Central memory CD4-positive, alpha-beta T cell (primary cell): ENCODE measurements at places on chromosomes 5 and 9.

DNA sequence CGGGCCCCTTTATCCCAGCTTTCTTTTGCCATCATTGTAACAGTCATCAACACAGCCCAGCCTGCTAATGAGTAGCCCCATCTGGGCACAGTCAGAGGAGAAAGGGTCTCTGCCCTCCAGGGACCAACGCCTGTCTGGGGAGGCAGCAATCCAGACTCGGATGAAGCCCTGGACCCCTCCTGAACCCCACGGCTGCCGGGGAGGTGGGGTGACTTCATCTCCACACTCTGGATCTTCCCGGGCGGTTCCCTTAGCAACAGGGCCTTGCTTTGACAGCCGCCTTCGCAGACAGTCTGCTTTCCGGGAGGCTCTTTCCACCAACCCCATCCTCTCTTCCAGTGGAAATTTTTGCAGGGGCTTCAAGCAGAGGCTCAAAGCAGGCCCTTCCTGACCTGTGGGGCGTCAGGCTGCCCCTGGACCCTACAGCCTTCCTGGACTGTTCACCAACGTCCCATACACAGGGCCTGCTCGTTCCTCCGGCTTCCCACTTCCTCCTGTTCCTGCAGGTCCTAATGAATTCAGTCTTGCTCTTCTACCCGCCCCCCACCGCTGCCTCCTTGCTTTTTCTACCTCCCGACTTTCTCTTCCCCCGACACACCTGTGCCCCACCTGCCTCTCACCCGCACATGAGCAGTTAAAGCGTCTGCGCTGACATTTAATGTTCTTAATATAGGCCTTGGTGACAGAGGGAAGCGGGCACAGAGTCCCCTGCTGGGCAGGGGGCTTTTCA is 161.7 kb upstream of the MVB12B start:
- DNase-seq = no peak

GRCh38 chr9:20043461-20043860 is 254.6 kb upstream of the SLC24A2 start:
- DNase-seq = peak; percentile 2

DNA sequence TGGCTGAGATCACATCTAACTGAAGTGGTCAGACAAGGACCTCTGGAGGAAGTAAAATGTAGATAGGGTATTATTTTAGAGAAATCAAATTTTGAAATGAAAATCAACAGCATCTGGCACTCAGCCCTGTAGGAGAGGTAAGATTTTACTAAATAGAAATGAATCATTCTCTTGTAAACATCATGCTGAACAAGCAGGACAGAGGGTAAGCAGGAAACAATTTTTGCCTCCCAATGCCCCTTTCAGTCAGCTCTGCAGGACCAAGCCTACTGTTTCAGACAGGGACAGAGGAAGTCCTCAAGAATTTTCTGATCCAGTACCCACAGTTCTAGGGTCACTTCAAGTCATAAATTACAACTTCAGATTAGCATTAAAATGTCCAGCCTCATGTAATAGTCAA is 190.1 kb downstream of the ESM1 start:
- no peak for DNase-seq

- DNase-seq = no peak
Observed at GRCh38 chr5:141668601-141669265, 13.3 kb downstream of the ARAP3 start.

GRCh38 chr5:133289686-133290367 is 238.0 kb downstream of the HSPA4 start:
- DNase-seq = no peak

GRCh38 chr5:109690242-109690974 is 681 bp downstream of the MAN2A1 start:
- no peak for DNase-seq

GRCh38 chr9:128078504-128079434 is 10.7 kb downstream of the SLC25A25 start:
- no peak for DNase-seq

DNA sequence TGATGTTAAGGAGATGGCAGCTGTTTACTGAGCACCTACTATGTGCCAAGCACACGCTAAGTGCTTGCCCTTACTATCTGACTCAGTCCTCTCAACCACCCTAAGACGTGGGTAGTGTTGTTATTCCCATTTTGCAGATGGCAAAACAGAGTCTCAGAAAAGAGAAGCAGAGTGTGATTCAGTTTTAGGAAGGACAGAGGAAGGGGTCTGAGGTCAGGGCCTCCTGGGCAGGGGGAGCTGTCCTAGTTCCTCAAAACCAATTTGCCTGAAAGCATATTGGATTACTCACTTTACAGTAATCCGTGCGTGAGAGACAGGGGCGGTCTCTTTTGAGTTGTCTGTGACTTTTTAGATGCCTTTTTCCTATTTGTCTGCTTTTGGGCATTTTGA is 23.2 kb downstream of the DNM1 start:
- DNase-seq = no peak

DNA sequence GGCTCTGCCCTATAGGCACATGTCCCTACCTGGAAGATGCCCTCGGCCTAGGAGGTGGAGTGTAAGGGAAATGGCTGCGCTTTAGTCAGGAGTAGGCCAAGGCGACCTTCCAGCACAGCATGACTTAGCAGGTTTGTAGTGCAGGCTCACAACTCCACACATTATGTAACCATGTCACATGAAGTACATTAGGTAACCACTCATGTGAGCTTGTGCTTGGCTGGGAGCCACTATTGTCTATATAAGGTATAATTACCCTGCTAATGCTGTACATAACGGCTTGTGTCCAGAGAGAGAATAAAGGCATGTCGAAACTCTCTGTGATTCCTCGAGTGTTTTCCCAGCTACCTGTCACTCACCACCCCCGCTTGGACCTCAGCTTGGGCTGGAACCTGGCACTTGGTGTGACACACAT is 74.9 kb downstream of the CAMK4 start:
- no peak for DNase-seq

- DNase-seq = no peak
Observed at GRCh38 chr9:16921855-16922254, 51.4 kb upstream of the BNC2 start.

- no peak for DNase-seq
Observed at GRCh38 chr9:137837345-137838278, 40.0 kb upstream of the CACNA1B start.

- DNase-seq = no peak
Observed at GRCh38 chr5:110752953-110753352, 14.1 kb downstream of the SLC25A46 start.

DNA sequence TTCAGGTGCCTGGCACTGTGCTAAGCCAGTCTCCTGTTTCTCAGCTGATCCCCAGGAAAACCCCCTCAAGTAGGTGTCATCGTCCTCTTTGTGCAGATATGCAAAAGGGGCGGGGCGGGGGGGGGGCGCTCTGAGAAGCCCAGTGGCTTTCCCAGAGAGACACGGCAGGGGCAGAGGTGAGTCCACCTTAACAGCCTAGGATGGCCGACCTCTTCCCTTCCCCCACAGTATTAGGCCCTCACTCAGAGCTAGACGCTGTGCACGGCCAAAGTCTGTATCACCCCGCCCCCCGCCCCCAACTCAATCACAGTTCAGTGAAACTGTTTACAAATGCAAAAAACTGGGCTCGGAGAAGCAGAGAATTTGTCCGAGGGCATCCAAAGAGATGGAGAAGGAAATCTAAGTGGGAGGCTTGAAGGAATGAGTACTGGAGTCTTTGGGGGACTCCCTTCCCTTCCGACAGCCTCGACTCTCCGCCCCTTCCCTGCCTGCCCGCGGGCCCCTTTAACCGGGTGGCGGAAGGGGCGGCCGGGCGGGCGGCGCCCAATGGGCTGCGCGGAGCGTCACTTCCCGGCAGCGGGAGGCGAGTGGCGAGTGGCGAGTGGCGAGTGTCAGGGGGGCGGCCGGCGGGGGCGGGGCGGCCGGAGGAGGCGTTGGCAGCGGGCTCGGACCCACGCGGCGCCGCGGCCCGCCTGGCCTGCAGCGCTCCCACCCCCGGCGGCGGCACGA is at the start of gene ERGIC1:
ERGIC1 (plus strand) TSS at position 566 of the 729 bp plus-strand sequence; CDS start at position 729, 163 bp downstream.
- DNase-seq = peak; percentile 70

GRCh38 chr5:51829230-51829629 is 446.0 kb downstream of the ISL1 start:
- DNase-seq = no peak

- DNase-seq = no peak
Observed at GRCh38 chr9:109535365-109535764, 37.3 kb upstream of the PTPN3 start.

- no peak for DNase-seq
Observed at GRCh38 chr9:109894921-109895758, 115.1 kb downstream of the PALM2AKAP2 start.

GRCh38 chr9:121300283-121301119 is 32.5 kb downstream of the GSN start:
- no peak for DNase-seq

DNA sequence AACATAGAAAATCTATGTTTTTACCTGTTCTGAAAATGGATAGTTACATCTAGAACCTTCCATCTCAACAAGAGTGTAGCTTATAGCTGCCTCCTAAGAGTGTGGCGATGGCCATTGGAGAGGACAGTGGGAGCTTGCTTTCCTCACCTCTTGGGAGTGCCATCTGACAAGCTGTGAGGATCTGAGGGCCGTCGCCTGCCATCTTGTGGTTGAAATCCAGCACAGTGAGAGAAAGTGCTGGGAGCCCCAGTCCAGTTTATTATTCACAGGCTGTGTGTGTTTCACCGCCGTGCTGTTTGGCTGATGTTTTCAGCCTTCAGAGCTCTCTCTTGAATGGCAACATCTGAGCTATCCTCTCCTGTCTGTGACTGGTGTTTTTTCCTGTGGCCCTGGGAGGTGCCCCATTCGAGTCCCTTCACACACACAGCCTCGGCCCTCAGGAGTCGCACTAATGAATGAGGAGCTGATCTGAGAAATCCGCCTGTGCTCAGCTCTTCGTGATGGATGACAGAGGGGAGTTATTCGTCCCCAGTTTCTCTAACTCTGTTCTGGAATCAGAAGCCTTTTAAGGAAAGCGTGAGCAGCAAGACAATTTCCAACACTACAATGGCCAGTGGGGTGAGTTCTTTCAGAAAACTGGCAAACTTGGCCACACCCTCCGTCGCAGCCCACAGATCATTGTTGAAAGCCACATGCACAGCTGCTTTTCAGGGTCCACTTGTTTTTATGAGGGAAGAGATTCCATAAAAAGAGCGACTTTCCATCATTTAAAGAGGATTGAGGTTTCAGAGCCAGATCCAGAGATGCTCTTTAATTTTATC is 170.3 kb downstream of the PDZD2 start:
- DNase-seq = no peak

- no peak for DNase-seq
Observed at GRCh38 chr5:55234121-55234700, 803 bp upstream of the CCNO start.

- DNase-seq = no peak
Observed at GRCh38 chr5:150636391-150637244, 3.8 kb upstream of the SYNPO start.

DNA sequence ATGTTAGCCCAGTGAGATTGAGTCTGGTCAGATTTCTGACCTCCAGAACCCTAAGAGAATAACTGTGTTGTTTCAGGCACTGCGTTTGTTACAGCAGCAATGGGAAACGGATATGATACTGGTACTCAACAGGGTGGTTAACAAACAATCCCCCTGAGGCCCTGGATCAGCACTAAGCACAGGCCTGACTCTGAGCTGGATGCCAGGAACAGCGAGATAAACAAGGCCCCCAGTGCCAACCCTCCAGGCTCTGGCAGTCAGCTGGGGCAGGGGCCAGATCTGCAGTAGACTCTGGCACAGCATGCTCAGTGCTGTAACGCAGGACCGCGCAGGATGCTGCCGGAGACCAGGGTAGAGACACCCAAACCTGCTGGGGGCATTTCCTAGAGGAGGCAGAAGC is 22.1 kb downstream of the CPLX2 start:
- DNase-seq = no peak
